Activated CD4-positive, alpha-beta memory T cell treated with anti-CD3 and anti-CD28 coated beads, Interleukin-2, amount 10 ng/mL, durations not matched to agents 7 days and 5 days (primary cell): ENCODE measurements at places on chromosomes 12 and 14. TPM values are rescaled to one million over a fixed set of nuclear protein-coding genes. Genes with fewer than 3 reads are reported as not detected.

DNA sequence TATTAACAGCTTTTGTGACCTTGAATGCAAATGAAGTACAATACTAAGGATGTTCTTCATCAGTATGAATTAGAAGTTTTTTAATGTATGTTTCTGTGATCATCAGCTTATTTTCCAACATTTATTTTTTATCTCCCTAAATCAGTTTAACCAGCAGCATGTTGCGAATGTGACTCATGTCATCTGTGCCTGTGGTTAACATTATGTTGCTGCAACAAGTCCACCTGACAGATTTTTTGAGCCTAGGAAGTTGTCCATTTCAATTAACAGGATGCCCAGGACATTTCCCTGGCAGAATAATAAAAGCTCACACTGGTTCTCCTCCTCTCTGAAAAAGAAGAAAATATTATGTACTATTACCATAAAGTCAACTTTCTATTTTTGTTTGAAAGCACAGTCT, 155.5 kb downstream of the SYT1 start:
- DNase-seq: no peak
- no peak overlapping the region for H3K27ac ChIP-seq
- no peaks in the 10 kb centered on the region for H3K36me3 ChIP-seq
- no peak overlapping the region for H3K4me3 ChIP-seq
- H3K4me1 ChIP-seq: no peaks in the 10 kb centered on the region
- no peaks in the 10 kb centered on the region for H3K27me3 ChIP-seq

DNA sequence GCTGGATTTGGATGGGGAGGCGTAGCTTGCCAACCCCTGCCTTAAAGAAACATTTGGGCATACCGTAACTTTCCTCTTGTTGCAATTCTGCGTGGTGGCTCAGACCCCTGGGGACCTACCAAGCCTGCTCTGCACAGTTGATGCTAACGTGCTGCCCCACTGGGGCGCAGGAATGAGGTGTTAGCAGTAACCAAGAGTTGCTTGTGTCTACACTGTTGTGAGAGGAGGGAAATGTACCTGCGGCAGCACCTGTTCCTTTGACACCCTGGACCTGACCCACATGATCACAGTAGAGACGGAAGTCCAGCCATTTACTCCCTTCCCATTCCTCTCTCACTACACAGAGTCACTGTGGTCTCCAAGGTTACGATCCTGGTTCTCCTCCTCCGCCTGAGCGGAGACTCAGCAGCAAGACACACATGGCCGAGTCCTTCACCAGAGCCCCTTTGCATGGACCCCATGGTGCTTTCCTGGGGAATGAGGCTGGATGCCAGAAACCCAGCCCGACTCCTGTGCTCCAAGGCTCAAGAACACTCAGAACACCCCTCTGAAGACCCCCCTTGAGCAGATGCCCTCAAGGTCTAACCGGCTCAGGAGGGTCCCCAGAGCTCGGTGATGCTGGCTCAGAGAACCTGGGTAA, 84.8 kb downstream of the FBXL14 start:
- peaks cover 5% of the 10 kb centered on the region for H3K4me1 ChIP-seq
- no peak for DNase-seq
- no peaks in the 10 kb centered on the region for H3K36me3 ChIP-seq
- H3K27ac ChIP-seq: no peak overlapping the region

DNA sequence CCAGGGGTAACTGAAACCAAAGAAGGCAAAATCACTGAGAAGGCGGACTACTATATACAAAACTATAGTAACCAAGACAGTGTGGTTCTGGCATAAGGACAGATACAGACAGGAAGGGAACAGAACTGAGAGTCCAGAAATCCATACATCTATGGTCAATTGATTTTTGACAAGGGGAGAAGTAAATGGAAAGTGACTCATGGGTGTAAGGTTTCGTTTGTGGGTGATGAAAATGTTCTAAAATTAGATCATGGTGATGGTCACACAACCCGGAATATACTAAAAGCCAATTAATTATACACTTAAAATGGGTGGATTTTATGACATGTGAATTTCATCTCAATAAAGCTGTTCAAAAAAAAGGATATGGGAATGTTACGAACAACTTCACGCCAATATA, 18.7 kb downstream of the ANGEL1 start:
- H3K27me3 ChIP-seq: no peaks in the 10 kb centered on the region
- no peaks in the 10 kb centered on the region for H3K4me1 ChIP-seq
- H3K36me3 ChIP-seq: peaks cover 11% of the 10 kb centered on the region
- DNase-seq: no peak
- H3K27ac ChIP-seq: no peak overlapping the region

- H3K4me3 ChIP-seq: no peak overlapping the region
- DNase-seq: peak; percentile 7
- H3K27me3 ChIP-seq: no peaks in the 10 kb centered on the region
Measured at GRCh38 chr14:99133636-99134515, 138.1 kb downstream of the BCL11B start.

GRCh38 chr14:22419620-22420019, 169.4 kb downstream of the DAD1 start:
- no peak for DNase-seq
- no peak overlapping the region for H3K27ac ChIP-seq
- H3K27me3 ChIP-seq: no peaks in the 10 kb centered on the region

GRCh38 chr12:108313606-108314351, 25.3 kb downstream of the CMKLR1 start:
- peaks cover 16% of the 10 kb centered on the region for H3K4me1 ChIP-seq
- peak overlapping the region; percentile 61 for H3K27ac ChIP-seq
- H3K27me3 ChIP-seq: peaks cover 5% of the 10 kb centered on the region
- H3K36me3 ChIP-seq: no peaks in the 10 kb centered on the region
- DNase-seq: peak; percentile 27
- H3K4me3 ChIP-seq: no peak overlapping the region

- no peaks in the 10 kb centered on the region for H3K27me3 ChIP-seq
- H3K4me3 ChIP-seq: no peak overlapping the region
- H3K27ac ChIP-seq: no peak overlapping the region
Measured at GRCh38 chr12:125685915-125686314, 620.7 kb downstream of the AACS start.

- no peaks in the 10 kb centered on the region for H3K27me3 ChIP-seq
- H3K36me3 ChIP-seq: no peaks in the 10 kb centered on the region
- H3K4me3 ChIP-seq: no peak overlapping the region
- H3K4me1 ChIP-seq: no peaks in the 10 kb centered on the region
- DNase-seq: no peak
Measured at GRCh38 chr14:87081004-87081403, 912.0 kb downstream of the GALC start.

DNA sequence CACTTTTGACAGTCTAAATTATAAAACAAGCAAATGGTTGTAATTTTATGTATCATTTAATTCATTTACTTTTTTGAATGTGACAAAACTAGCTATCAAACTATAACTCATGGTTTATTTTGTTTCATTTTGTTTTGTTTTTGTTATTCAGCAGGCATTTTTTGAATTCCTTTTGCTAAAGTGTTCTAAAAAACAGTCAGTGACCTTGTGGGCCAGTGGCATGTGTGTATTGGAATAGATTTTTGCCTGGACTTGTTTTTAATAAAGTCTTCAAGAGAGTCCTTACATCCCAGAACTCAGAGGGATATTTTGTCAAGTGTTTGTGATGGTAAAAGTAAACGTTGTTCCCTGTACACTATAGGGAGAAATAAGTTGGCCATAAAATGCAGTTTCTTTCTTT, 369.7 kb upstream of the SYT1 start:
- H3K27ac ChIP-seq: no peak overlapping the region
- H3K27me3 ChIP-seq: no peaks in the 10 kb centered on the region
- DNase-seq: no peak
- H3K4me3 ChIP-seq: no peak overlapping the region
- H3K4me1 ChIP-seq: no peaks in the 10 kb centered on the region

- DNase-seq: no peak
- no peaks in the 10 kb centered on the region for H3K4me1 ChIP-seq
- no peaks in the 10 kb centered on the region for H3K36me3 ChIP-seq
- no peaks in the 10 kb centered on the region for H3K27me3 ChIP-seq
- no peak overlapping the region for H3K27ac ChIP-seq
- H3K4me3 ChIP-seq: no peak overlapping the region
Measured at GRCh38 chr14:79037593-79037992, 867.4 kb downstream of the NRXN3 start.

DNA sequence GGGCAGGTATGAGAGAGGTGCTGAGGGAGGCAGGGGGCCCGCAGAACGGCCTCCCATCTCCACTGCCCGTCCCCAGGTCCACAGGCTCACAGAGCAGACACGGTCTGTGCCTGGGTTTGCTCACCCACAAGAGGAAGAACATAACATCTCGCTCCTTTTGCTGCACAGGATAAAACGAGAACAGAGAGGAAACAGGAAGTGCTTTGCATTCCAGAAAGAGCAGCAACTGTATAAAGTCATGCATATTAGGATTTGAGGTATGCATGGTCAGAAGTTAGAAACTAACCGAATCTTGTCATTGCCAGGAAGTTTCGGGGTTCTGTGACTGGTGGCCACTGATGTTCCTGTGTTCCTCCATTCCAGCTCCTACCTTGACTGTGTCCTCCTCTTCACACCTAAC, 25.0 kb downstream of the NTF3 start:
- H3K4me3 ChIP-seq: no peak overlapping the region
- H3K27me3 ChIP-seq: no peaks in the 10 kb centered on the region
- no peak overlapping the region for H3K27ac ChIP-seq
- peaks cover 4% of the 10 kb centered on the region for H3K4me1 ChIP-seq

GRCh38 chr14:39956372-39956771, 524.1 kb upstream of the FBXO33 start:
- H3K36me3 ChIP-seq: no peaks in the 10 kb centered on the region
- no peak for DNase-seq
- no peaks in the 10 kb centered on the region for H3K27me3 ChIP-seq
- no peak overlapping the region for H3K27ac ChIP-seq
- no peak overlapping the region for H3K4me3 ChIP-seq

- H3K27me3 ChIP-seq: no peaks in the 10 kb centered on the region
- H3K36me3 ChIP-seq: no peaks in the 10 kb centered on the region
- no peak overlapping the region for H3K4me3 ChIP-seq
- H3K27ac ChIP-seq: no peak overlapping the region
- H3K4me1 ChIP-seq: no peaks in the 10 kb centered on the region
Measured at GRCh38 chr12:123059500-123059899, 79.0 kb downstream of the ARL6IP4 start.

- H3K27me3 ChIP-seq: peaks cover under 1% of the 10 kb centered on the region
- DNase-seq: no peak
- no peaks in the 10 kb centered on the region for H3K36me3 ChIP-seq
- H3K27ac ChIP-seq: no peak overlapping the region
- H3K4me3 ChIP-seq: no peak overlapping the region
Measured at GRCh38 chr12:82627799-82628198, 58.9 kb upstream of the TMTC2 start.

GRCh38 chr14:105398726-105399465, 558 bp downstream of the TEX22 start:
- peaks cover 24% of the 10 kb centered on the region for H3K4me1 ChIP-seq
- H3K27me3 ChIP-seq: no peaks in the 10 kb centered on the region
- H3K4me3 ChIP-seq: peak overlapping the region; percentile 89
- H3K27ac ChIP-seq: peak overlapping the region; percentile 82
- peak; percentile 54 for DNase-seq

- H3K27me3 ChIP-seq: peaks cover 8% of the 10 kb centered on the region
- no peak overlapping the region for H3K4me3 ChIP-seq
- no peak overlapping the region for H3K27ac ChIP-seq
Measured at GRCh38 chr12:130338794-130339601, 1.3 kb downstream of the PIWIL1 start.

DNA sequence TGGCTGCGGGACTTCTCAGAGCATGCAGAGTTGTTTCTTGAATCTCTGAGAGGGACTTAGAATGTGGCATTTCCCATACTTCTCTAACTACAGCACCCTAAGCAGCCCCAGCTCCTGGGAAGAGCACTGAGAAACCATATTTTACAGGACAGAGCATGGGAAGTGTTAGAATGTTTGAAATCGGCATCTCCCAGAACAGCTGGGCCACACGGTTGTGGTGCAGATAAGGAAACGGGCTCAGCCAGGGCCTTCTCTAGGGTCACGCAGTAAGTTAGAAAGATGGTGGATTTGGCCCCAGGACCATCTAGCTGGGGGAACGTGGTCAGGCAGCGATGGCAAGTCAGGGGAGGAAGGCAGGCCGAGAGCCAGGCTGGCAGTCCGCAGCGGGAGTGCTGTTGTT, 10.5 kb upstream of the HHIPL1 start:
- no peak overlapping the region for H3K4me3 ChIP-seq
- H3K4me1 ChIP-seq: no peaks in the 10 kb centered on the region
- DNase-seq: no peak
- H3K36me3 ChIP-seq: no peaks in the 10 kb centered on the region
- H3K27me3 ChIP-seq: no peaks in the 10 kb centered on the region

- peaks cover 45% of the 10 kb centered on the region for H3K4me1 ChIP-seq
- no peak overlapping the region for H3K27ac ChIP-seq
- DNase-seq: no peak
- H3K36me3 ChIP-seq: peaks cover 18% of the 10 kb centered on the region
Measured at GRCh38 chr12:27498761-27499160, 25.2 kb upstream of the PPFIBP1 start.

GRCh38 chr14:42198010-42198409, 591.3 kb downstream of the LRFN5 start:
- H3K27ac ChIP-seq: no peak overlapping the region
- no peaks in the 10 kb centered on the region for H3K4me1 ChIP-seq
- no peaks in the 10 kb centered on the region for H3K36me3 ChIP-seq
- no peaks in the 10 kb centered on the region for H3K27me3 ChIP-seq

DNA sequence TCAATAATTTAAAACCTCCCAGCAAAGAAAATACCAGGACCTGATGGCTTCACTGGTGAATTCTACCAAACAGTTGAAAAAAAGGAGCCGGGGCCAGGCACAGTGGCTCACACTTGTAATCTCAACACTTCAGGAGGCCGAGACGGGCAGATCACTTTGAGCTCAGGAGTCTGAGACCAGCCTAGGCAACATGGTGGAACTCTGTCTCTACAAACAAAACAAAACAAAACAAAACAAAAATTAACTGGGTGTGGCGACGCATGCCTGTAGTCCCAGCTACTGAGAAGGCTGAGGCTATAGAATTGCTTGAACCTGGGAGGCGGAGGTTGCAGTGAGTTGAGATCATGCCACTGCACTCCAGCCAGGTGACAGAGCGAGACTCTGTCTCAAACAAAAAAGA, 13.7 kb upstream of the TROAP start:
- H3K27ac ChIP-seq: no peak overlapping the region
- H3K27me3 ChIP-seq: peaks cover 35% of the 10 kb centered on the region
- H3K36me3 ChIP-seq: no peaks in the 10 kb centered on the region
- no peak overlapping the region for H3K4me3 ChIP-seq
- DNase-seq: no peak

- H3K27me3 ChIP-seq: peaks cover 61% of the 10 kb centered on the region
- peaks cover 28% of the 10 kb centered on the region for H3K4me1 ChIP-seq
- no peak overlapping the region for H3K27ac ChIP-seq
- H3K4me3 ChIP-seq: peak overlapping the region; percentile 86
- DNase-seq: no peak
- no peaks in the 10 kb centered on the region for H3K36me3 ChIP-seq
Measured at GRCh38 chr12:48183876-48184548, 568 bp downstream of the CCDC184 start.

Gene ASCL1
- total RNA-seq: not detected

Gene RERGL
- not detected for total RNA-seq

Gene NGB
- total RNA-seq: not detected

Gene CELA1
- total RNA-seq: not detected

Gene CEBPE
- total RNA-seq: 0.25 TPM

Gene DPY19L2
- 0.28 TPM for total RNA-seq

Gene RTN1
- total RNA-seq: not detected

Gene INSM2
- total RNA-seq: not detected
